Fibroblast of the conjunctiva (primary cell): ENCODE measurements at places on chromosomes 11 and 22.

GRCh38 chr11:63427971-63428508, 58.5 kb downstream of the SLC22A9 start:
- no peak for DNase-seq

- no peak for DNase-seq
Measured at GRCh38 chr11:88535266-88535665, 197.7 kb upstream of the CTSC start.

GRCh38 chr11:13955971-13956421, 6.5 kb upstream of the SPON1 start:
- peak; percentile 72 for DNase-seq

DNA sequence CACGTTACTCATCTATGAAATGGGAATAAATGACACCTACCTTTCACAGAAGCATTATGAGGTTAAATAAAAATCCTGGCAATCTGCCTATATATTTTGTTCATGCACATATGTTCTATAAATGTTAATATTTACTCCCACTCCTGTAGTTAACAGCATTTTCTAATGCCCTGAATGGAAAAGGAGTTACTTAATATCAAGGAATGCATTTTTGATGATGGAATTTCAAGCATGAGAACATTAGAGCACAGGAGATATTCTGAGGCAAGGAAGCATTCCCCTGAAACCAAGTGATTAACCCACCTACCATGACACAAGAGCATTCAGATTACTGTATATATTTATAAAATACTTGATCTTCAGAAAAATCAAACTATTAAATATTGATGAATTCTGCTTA, 102.1 kb downstream of the ARHGAP32 start:
- DNase-seq: no peak

DNA sequence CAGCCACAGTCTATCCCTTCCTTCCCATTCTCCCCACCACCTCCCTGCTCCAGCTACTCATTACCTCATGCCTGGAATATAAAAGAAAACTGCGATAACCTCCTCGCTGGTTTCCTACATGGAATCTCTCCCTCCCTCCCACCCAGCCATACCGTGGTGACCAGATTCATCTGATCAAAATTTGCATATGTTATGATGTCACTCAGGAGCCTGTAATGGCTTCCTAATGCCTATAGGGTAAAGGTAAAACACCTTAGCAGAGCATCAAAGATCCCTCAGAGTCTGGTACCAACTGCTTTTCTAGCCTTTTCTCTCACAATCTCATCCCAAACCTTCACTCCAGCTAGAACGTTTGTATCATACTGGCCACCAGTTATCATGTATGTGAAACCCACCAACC, 19.6 kb downstream of the RTN4RL2 start:
- DNase-seq: no peak

DNA sequence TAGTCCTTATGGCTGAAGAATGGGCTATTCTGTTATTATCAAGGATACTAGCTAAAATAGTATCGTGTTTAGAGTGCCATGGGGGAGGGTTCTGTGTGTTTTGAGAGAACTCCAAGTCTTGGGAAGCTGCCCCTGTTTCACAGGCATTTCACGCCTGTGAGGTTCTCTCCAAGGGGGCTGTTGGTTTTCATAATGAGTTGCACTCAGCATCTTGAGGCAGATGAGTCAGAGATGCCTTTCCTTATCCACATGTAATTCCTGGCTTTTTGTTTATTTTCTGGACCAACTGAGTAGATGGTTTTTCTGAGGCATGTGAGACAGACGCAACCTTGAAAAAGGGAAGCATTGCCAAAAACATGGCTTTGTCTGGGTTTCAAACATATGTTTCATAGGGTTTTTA, 203.7 kb downstream of the ARHGAP42 start:
- peak; percentile 86 for DNase-seq

- DNase-seq: no peak
Measured at GRCh38 chr11:27949951-27950738, 157.8 kb downstream of the KIF18A start.
